Hematopoietic multipotent progenitor cell treated with erythropoietin and hydrocortisone succinate and interleukin-3 and kit ligand, for 8 days (in vitro differentiated cells): ENCODE measurements at places on chromosomes 3 and 15.

- no peak for DNase-seq
Observed at GRCh38 chr3:13217736-13218540, 144.7 kb upstream of the IQSEC1 start.

DNA sequence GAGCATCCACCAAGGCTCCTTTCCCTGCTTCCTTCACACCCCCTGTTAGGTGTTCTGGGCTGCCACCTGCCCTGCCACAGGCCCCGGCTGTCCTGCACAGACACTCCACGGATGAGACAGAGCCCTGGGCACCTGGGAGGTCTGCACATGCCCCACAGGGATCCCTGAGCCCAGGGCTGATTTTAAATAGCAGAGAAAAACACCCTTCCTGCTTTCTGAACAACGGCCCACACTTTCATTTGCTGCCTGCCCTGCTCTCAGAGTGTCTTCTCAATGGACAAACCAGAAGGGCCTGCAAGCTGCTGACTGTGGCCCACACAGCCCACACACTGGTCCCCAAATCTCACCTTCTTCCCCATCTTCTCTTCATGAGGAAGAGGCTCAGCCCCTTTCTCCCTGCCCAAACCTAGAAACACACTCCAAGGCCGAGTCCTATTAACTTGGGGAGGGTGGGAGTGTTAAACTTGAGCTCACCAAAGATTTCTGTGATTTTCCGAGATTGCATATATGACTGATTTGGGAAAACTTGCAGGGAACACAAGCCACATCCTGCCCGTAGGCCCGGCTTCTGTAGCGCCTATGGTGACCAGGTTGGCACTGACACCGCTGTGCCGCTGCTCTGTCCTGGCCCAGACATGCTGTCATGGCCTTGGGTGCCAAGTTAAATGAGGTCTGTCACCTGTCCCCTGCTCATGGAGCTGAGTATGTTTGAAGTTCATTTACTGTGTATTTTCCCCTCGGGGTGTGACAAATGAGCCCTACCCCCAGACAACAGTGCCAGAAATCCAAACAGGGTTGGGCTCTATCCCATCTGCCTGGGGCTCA lies 47.2 kb upstream of the KLF13 start:
- no peak for DNase-seq

DNA sequence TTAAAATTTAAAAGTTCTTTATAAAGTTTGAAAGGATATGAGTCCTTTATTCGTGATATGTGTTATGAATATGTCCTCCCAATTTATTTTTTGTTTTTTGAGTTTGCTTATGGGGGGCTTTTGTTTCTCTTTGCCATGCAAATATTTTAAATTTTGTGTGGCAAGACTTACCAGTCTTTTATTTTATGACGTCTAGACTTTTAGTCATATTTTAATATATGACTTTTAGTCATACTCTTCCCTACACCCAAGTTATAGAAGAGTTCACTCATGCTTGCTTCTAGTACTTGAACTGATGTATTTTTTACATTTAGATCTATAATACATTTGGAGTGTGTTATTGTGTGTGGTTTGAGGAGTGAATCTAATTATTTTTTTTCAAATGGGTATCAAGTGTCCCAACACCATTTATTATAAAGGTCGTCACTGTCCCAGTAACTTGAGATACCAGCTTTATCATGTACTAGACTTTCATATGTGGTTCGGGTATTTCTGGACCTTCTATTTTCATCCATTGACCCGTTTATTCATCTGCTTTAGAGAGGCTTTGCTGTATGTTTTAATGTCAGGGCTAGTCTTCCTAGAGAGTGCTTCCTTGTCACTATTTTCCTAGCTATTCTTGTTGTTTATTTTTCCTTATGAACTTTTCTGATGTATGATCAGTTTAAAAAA lies 755 bp downstream of the PARP15 start:
- DNase-seq, result peak; percentile 46

- no peak for DNase-seq
Observed at GRCh38 chr3:105228696-105229095, 138.0 kb upstream of the ALCAM start.

GRCh38 chr3:111890051-111890580 lies 31.1 kb downstream of the PHLDB2 start:
- DNase-seq, result no peak

- DNase-seq, result no peak
Observed at GRCh38 chr15:71151081-71151480, 35.8 kb downstream of the THSD4 start.

- no peak for DNase-seq
Observed at GRCh38 chr15:88431441-88431840, 35.7 kb downstream of the MRPL46 start.

DNA sequence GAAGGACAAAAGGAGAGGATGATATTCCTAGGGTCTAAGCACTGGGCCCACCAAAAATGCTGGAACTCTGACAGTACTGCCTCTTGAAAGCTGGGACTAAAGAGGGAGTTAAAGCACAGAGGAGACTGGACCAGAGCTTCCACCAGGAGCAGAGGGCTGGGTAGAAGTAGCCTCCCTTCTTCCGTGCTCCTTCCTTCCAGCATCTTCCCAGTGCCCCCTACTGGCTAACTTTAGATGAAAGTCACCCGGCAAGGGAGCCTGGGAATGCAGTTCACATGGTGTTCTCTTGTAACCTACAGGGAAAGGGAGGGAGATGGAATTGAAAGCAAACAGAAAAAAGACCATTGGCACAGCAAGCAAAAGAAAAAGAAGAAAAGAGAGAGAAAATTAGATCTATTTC lies 106.1 kb upstream of the COL8A1 start:
- peak; percentile 41 for DNase-seq

GRCh38 chr15:99098991-99099390 lies 5.9 kb upstream of the SYNM start:
- DNase-seq, result no peak

GRCh38 chr3:98483626-98484025 lies 13.9 kb upstream of the OR5K2 start:
- no peak for DNase-seq

DNA sequence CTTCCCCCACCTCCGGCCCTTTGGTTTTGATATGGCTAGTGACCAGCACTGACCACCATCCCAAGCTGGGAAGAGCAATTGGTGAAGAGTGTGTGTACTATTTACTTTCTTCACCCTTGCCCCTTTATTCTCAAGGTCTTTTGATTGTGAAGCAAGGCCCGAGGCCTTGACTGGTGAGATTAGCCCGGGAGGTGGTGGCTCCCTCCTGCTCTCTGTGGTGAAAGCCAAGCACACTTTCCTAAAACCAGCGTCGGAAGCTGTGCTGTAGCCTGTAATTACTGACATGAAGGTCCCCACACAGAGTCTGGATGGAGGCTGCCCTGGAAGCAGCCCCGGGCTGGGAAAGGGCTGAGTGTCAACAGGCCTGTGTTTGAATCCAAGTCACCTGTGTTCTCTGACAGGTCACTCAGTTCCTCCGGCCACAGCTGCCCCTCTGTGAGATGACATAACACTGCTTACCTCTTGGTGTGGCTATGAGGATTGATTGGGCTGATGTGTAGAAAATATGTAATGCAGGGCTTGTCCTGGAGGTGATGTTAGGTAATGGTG lies 60.5 kb upstream of the PRR23C start:
- DNase-seq, result no peak

- no peak for DNase-seq
Observed at GRCh38 chr3:64561325-64561843, 126.4 kb downstream of the ADAMTS9 start.

- DNase-seq, result no peak
Observed at GRCh38 chr3:132966374-132966773, 71.8 kb upstream of the TMEM108 start.

DNA sequence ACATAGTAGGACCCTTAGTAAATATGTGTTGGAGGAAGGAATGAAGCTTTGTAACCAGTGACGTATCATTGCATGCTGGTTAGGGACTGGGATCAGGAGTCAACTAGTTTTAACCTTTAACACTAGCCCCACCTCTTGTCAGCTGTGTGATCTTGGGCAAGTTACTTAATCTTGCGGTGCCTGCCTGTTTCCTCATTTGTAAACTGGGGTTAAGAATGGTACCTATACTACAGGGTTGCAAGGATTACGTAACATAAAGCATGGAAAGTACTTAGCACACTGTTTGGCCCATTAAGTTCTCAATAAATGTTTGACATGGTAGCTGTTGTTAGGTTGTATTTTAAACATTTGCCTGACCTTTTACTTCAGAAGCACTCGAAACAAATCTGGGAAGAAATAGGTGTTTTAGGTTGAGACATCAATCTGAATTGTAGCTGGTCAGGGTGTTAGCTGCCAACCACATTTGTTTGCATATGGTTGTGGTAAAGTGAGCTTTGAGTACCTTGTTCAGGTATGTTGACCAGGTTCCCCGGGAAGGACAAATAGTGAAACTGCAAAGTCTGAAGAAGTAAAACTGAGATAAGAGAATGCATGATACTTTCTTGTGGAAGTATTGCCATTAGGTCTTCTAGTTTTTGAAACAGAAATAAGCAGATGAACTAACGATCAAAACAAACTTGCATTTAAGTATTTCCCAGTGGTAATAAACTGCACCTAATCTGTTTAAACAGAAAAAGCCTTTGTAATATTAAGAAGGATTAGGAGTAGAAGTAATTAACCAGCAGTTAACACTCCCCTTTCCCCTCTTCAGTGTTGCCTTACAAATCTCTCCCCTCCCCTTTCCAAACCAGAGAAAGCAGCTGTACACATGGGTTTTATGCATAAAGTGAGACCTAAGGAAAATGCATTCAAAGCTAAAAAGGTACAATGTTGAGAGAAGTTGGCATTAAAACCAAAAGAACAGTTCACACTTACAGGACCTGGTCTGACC lies 25.8 kb upstream of the SCAANT1 start:
- peak; percentile 63 for DNase-seq

DNA sequence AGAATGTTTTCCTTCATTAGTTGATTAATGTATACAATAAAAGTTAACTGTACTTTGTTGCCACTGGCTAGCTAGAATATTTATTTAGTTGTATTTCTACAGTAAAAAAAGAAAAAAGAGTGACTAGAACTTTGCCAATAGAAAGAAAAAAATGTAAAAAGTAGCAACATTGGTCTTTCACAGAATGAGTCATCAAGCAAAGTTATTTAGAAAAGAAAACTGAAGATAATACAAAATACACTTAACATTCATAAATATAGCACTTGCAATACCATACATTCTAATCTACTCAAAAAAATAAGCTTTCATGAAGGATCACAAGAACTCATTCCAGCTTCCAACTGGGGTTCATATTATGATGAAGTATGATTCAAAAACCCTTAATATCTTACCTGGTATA lies 83.4 kb downstream of the AQR start:
- no peak for DNase-seq

- no peak for DNase-seq
Observed at GRCh38 chr3:158718490-158719170, 13.6 kb downstream of the RARRES1 start.

DNA sequence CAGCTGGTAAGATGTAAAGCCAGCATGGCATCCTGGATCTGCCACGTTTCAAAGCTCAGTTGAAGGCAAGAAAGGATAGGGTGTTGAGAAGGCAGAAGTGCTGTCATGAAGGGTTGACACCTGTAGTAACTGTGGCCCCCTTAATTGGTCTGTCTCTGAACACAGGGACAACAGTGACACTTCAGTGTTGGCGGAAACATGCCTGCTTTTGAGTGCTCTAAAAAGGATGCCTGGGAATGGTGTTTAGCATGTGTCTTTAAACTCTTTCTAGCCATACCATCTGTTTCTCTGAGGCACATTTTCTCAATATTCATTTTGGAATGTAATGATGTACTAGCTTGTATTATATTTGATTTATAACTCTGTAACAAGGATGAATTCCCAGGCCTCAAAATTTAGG lies 42.1 kb downstream of the PLS1 start:
- DNase-seq, result no peak

GRCh38 chr15:47503876-47504275 lies 213.4 kb upstream of the SEMA6D start:
- DNase-seq, result no peak

DNA sequence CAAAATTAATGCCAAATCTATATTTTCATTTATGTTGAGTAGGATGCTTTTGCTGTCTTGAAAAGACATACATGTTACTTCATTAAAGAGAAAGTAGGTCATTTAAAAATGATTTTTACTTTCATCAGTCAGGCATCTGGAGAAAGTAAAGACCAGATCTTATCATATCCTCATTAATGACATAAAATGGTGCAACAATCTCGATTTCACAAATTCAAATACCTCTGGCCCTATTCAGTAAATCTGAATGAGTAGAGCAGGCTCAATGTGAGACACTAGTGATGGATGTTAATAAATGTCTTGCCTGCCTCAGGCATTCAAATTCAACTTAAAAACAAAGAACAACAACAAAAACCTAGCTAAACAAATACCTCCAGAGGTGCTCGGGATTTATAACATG lies 714.1 kb downstream of the NAALADL2 start:
- no peak for DNase-seq

- DNase-seq, result no peak
Observed at GRCh38 chr3:153973722-153974265, 147.4 kb upstream of the ARHGEF26 start.

GRCh38 chr15:45389351-45389750 lies 11.0 kb upstream of the GATM start:
- no peak for DNase-seq

DNA sequence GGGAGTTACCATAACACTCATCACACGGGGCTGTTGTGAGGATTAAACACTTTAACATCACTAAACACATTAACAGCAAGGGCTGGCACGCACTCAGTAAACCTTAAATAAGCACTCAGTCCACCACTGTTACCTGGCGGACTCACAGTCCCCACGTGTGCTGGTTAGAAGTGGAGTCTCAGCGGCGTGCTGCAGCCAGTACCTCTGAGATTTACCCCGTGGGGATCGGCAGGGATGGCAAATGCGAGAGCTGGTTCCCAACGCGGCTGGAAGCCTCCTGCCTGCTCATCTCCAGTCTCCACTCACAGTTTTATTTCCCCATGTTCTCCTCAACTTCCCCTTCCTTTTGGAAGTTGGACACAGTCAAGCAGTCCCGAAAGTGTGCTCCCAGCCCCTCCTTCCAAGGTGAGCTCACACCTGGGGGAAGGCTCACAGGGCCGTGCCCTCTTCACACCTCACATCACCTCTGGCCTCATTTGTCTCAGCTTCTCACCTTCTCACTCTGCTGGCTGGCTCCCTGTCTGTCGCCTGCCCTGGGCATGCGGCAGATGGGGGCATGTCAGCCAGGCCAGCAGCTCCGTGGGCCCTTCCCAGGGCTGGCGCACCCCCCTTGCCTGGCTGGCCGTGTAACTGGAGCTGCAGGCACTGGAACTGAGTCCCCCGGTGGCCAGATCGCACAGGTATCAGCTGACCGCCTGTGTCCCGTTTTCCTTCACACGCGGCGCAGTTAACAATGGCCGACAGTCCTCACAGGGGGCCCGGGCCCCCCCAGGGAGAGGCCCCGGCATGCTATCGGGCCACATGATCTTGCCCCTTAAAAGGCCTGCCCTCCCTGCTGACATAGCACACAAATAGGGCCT lies 87.1 kb downstream of the WNT7A start:
- DNase-seq, result no peak

- no peak for DNase-seq
Observed at GRCh38 chr3:93931597-93932229, 42.0 kb downstream of the PROS1 start.

- DNase-seq, result no peak
Observed at GRCh38 chr15:100635406-100636071, 33.1 kb downstream of the ASB7 start.
